ENCODE measurements at places on chromosomes 3 and 15. TPM values are rescaled to one million over a fixed set of nuclear protein-coding genes. Genes with fewer than 3 reads are reported as not detected.
A peak's percentile ranks its signal among the peaks of the same experiment; 100 is the strongest.

ZDHHC19 gene
- not detected for total RNA-seq

PCLAF gene
- 21.5 TPM for total RNA-seq

CHRD gene
- total RNA-seq, result 7.0 TPM

CFAP92 gene
- total RNA-seq, result not detected

STRC gene
- total RNA-seq, result 0.41 TPM

MED12L gene
- 1.1 TPM for total RNA-seq

LRRK1 gene
- 52.7 TPM for total RNA-seq

ARNT2 gene
- 1.9 TPM for total RNA-seq

LCTL gene
- total RNA-seq, result not detected

MELTF gene
- total RNA-seq, result 3.0 TPM

MAP6D1 gene
- total RNA-seq, result not detected

LMAN1L gene
- total RNA-seq, result not detected

GAP43 gene
- 2.6 TPM for total RNA-seq

TERC gene
- 270 TPM for total RNA-seq

IL17RE gene
- total RNA-seq, result 81.5 TPM

DNA sequence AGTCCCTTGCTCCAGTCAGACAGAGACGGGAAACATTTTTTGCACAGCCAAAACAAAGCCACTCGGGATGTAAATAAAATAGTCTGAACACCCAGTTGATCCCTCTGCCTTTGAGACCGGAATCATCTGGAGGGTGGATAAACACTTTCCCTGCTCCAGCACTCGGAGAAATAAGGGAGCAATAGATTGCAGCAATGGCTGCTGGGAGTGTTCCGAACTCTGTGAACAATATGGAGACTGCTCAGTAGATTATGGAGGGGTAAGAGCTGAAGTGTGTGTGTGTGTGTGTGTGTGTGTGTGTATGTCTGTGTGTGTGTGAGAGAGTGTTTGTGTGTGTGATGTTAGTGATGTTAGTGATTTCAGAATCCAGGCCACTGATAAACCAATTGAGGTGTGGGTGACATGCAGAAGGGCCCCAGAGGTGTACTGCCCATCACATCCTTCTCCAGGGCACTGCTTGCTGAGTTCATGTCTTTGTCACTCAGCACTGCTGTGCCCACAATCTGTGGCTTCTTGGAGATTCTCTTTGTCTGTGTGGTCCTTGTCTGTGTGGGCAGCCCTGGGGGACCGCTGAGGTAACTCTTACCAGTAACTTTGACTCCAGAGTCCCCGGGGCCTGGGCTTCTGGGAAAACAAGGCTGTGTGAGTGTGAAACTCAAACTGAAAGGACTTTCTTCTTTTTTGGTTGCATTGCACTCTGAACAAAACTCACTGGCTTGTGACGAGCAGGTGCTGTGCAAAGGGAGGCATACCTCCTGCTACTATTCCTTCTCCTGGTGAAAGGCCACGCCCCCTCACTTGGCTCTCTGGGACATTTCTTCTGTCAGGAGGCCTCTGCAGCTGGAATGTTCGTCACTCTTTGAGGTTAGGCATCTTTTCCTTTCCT is 23.0 kb downstream of the CRYGS start:
- no peak for DNase-seq

- DNase-seq, result no peak
These were observed 9.8 kb downstream of the DPH3 start for GRCh38 chr3:16254916-16255315.

DNA sequence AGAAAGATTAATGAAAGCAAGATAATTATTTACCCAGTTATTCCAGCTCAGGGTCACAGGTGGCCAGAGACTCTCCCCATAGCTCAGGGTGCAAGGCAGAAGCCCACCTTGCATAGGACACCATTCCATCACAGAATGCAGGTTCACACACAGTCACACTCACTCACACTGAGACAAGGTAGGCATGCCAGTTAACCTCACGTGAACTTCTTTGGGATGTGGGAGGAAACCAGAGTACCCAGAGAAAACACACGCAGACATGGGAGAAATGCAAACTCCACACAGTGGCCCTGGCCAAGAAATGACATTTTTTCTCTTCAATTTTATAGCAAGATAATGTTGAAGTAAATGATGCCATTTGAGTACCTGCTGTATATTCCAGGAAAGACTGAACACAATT is 106.7 kb downstream of the ZNF385D start:
- DNase-seq, result no peak

GRCh38 chr3:168040607-168041208 is 55.0 kb downstream of the GOLIM4 start:
- no peak for DNase-seq

- no peak for DNase-seq
These were observed 16.5 kb downstream of the CYFIP1 start for GRCh38 chr15:22963641-22964040.

GRCh38 chr3:186825294-186825821 is 17.2 kb upstream of the ADIPOQ start:
- no peak for DNase-seq

- DNase-seq, result no peak
These were observed 15.4 kb downstream of the APH1B start for GRCh38 chr15:63292771-63293170.

GRCh38 chr15:84402856-84403608 is 167.5 kb downstream of the GOLGA6L4 start:
- no peak for DNase-seq

DNA sequence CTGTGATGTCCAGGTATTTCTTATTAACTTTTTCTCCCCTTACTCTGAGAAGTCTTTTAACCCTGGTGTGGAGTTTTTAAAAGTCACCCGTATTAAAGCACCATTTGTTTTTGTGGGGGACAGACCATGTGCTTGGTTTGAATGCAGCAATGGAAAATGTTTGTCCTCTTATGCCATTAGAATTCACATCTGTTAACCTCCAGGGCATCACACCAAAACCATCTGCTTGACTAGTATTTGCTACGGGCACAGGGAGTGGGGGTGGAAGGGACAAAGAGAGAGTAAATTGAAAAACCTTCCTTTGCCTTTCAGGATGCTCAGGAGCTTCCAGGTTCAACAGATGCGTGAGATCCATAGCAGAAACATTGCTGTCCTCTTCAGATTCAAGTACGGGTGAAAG is 61.4 kb upstream of the GOLGA8B start:
- no peak for DNase-seq

- DNase-seq, result no peak
These were observed 9.5 kb upstream of the C3orf49 start for GRCh38 chr3:63809607-63810006.

DNA sequence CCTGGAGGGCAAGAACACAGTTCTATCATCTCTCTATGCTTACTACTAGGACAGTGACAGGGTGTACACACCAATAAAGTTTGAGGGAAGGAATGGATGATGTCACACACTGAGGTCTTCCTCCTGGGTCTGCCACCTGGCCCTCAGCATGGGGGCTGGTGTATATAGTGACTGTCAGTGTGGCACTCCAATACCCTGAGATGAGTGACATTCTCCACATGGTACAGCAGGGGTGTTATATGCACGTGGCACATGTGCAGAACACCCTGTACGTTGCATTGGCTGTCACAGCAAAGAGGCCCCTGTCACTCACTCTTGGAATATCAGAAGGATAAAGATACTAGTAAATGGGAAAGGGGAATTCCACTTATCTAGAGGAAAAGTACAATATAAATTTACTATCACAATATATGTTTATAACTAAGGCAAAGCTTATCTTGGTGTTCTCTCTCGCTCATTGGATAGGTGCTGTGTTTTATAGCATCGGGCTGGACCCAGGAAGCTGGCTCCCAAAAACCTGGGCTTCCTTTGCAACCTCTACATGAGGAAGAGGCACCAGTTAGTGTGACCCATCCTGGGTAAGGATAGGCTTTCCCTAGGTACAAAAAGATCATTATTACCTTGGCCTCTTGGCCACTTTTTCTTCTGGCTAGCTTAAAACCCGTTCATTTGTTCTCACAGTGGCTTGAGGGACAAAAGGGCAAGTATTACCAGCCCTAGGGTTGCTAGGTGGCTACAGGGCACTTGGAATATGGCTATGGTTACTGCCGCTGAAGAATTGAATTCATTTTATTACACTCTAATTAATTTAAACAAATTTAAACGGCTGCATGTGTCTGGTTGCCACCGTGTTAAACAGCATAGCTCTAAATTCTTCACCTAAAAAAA is 54.8 kb upstream of the HES1 start:
- DNase-seq, result peak; percentile 46

GRCh38 chr15:101620671-101621070 is 31.5 kb downstream of the TM2D3 start:
- no peak for DNase-seq

DNA sequence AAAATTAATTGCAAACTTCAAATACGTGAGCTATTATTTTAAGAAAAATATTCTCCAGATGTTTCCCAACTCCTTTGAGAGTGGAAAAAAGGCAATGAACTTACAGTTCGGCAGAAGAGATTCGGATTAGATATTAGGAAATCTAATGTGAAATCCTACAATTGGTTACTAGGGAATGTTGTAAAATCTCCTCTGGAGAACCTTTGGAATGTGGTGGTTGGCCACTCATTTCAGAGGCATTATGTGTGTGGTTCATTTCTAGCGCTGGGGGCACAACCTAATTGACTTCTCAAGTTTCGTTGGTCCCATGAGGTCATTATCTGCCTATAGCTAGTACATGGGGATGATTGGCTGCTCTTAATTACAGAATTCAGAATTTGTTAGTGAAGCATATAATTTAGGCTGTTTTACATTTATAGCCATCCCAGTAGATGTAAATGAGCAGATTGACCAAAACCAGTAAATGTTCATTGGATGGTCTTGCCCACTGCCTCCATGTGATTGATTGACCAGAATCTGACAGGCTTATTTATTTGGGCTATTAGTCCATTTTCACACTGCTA is 34.6 kb upstream of the CMSS1 start:
- no peak for DNase-seq

GRCh38 chr3:137642831-137643230 is 121.3 kb upstream of the SOX14 start:
- no peak for DNase-seq

DNA sequence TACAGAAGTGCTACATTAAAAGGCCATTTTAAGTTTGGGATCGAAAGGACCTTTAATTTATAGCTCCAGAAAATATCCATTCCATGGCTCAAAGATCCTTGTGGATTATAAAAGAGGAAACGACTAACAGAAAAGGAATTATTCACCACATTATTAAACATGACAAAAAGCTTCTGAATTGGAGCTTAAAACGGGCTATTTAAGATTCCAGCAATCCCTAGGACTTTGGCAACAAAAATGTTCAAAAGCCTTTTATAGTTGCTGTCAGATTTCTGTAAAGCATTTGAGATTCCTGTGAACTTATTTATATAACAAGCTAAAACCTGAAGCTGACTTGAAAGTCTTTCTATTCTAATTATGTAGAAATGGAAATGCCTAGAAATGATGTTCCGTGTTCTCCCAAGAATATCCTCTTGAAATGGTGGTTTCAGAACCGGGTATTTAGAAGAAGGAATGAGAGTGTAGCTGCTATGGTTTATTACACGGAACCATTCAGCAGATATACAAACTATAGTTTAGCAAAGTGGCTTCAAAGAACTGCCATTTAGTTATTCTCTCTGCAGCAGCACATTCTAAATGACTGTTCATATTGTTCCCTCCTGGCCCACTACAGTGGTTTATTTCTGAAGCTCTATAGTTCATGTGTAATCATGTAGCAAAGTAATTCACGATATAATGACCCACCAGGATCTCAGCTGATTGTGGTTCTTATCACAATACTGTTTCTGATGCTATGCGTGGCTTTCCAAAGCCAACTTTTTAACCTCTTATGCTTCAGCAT is 961.7 kb downstream of the FHIT start:
- no peak for DNase-seq

DNA sequence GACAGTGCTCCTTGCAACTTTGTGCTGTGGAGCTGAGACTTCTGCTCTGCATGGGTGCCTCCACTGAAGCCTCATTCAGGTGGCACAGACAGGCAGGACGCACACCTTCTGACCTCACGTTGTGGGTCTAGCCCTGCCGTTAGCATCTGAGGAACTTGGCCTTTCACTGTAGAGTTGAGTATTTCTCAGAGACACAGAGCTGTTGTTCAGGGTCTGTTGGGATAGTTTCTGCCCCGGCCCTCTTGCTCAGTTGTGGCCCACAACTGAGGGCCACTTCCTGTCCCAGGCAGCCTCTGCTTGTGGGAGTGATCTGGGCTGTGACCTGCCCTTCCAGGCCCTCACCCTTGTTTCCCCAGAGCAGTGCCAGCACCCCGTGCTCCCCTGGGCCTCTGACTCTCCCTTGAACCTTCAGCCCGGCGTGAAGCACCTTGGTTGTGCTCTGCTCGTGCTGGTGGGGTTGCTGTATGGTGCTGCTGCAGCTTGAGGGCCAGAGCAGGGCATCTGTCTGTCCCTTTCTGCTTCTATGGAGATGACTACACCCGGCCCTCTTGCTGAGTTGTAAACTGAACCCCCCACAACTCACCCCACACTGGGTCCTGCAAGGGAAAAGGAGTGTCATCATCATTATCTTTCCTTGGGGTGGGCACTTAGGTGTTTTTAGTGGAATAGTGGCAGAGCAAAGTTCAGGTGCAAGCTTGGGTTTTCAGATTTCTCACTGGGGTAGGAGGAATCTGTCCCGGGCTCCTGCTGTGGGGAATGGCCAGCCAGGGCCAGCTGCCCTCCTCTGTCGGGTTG is 11.7 kb downstream of the BAHD1 start:
- DNase-seq, result no peak

- no peak for DNase-seq
These were observed 159.6 kb downstream of the GREM1 start for GRCh38 chr15:32877252-32878019.

DNA sequence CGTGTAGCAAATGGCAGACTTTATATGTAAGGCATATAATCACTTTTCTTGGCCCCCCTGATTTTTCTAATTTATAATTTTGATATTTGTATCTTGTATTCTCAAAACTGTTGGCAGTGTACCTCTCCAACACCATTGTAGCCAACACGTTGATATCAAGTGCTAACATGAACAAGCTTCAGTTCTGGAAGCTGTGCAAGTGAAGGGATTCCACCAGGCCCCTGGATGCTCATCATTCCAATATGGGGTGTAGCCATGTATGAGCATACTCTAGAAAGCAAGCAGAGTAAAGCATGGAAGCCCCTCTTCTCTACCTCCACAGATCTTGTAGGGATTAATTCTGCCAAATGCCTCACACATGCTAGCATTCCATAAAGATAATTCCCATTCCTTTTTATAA is 211.3 kb downstream of the MYRIP start:
- DNase-seq, result no peak

- peak; percentile 72 for DNase-seq
These were observed 4.7 kb downstream of the BHLHE40 start for GRCh38 chr3:4983739-4984510.

All from transverse colon (tissue), 4 donors.